ENCODE measurements at places on chromosomes 7 and 10. TPM values are rescaled to one million over a fixed set of nuclear protein-coding genes. Genes with fewer than 3 reads are reported as not detected.

STX1A gene
- total RNA-seq = 2.6 TPM

PAX2 gene
- total RNA-seq = not detected

PLXDC2 gene
- 25.3 TPM for total RNA-seq

SPDYE1 gene
- total RNA-seq = not detected

STAG3 gene
- total RNA-seq = not detected

MYH16 gene
- not detected for total RNA-seq

NFKB2 gene
- 16.1 TPM for total RNA-seq

TMEM236 gene
- 0.94 TPM for total RNA-seq

C10orf62 gene
- not detected for total RNA-seq

HOXA3 gene
- total RNA-seq = 0.68 TPM

CASTOR2 gene
- total RNA-seq = 31.0 TPM

UFSP1 gene
- total RNA-seq = 2.7 TPM

SP4 gene
- total RNA-seq = 5.2 TPM

MMRN2 gene
- 38.6 TPM for total RNA-seq

TMEM270 gene
- not detected for total RNA-seq

LOXL4 gene
- 0.77 TPM for total RNA-seq

POLR2J3 gene
- 9.2 TPM for total RNA-seq

CYP2C9 gene
- 0.18 TPM for total RNA-seq

TUBB8 gene
- not detected for total RNA-seq

TNKS2 gene
- 16.5 TPM for total RNA-seq

GTPBP10 gene
- 24.3 TPM for total RNA-seq

MICALL2 gene
- 21.8 TPM for total RNA-seq

INMT gene
- 47.7 TPM for total RNA-seq

HIF1AN gene
- total RNA-seq = 30.7 TPM

TMEM213 gene
- not detected for total RNA-seq

SFTPA2 gene
- total RNA-seq = not detected

CYP3A5 gene
- 0.44 TPM for total RNA-seq

FAM25A gene
- not detected for total RNA-seq

ZPBP gene
- total RNA-seq = not detected

CPA2 gene
- 0.38 TPM for total RNA-seq

BCAP29 gene
- 84.1 TPM for total RNA-seq

KAZALD1 gene
- 7.2 TPM for total RNA-seq

CYP2C19 gene
- 0.21 TPM for total RNA-seq

UTF1 gene
- not detected for total RNA-seq

MMP21 gene
- total RNA-seq = 0.38 TPM

ELN gene
- 166 TPM for total RNA-seq

NKX2-3 gene
- not detected for total RNA-seq

CAV1 gene
- total RNA-seq = 423 TPM

POM121C gene
- 25.3 TPM for total RNA-seq

PODXL gene
- total RNA-seq = 90.7 TPM

ASL gene
- 11.1 TPM for total RNA-seq

ANKRD61 gene
- 0.26 TPM for total RNA-seq

AKR1C4 gene
- total RNA-seq = not detected

NXPH1 gene
- total RNA-seq = not detected

NOS3 gene
- total RNA-seq = 13.1 TPM
